LoVo (cell line): ENCODE measurements at places on chromosomes 5 and 9.

GRCh38 chr5:10988622-10989021 lies 227.6 kb upstream of the DAP start:
- DNase-seq, result no peak

GRCh38 chr5:161566081-161566480 lies 19.6 kb upstream of the GABRB2 start:
- DNase-seq, result no peak

- DNase-seq, result no peak
These were observed 160.7 kb upstream of the MEF2C start for GRCh38 chr5:89043676-89044075.

DNA sequence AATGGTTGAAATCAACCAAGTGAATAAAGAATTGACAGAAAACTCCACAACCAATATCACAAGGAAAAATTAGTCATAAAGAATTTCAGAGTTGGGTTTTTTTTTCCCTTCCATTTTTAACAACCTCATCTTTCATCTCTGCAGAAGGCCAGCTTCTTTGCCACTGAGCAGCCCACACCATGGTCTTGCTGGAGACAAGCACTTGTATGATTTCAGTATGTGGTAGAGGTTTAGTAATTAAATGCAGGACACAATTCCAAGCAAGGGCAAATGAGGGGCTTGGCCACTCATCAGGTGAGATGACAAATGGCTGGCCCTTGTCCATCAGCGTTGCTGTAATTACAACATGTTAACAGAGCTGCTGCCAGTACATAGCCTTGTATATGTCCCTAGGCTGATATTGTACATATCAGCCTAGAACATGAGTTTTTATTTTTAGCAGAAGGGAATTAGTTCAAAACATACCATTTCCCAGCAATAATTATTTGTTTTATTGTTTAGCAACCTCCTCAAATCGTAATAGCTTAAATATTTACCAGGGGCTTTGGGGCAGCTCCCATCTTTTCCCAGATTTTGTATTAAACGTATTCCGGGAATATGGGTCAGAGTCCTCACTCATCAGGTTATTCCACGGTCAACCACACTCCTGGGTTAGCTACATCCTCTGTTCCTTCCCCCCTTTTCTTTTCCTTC lies 5.0 kb upstream of the C9 start:
- DNase-seq, result no peak

DNA sequence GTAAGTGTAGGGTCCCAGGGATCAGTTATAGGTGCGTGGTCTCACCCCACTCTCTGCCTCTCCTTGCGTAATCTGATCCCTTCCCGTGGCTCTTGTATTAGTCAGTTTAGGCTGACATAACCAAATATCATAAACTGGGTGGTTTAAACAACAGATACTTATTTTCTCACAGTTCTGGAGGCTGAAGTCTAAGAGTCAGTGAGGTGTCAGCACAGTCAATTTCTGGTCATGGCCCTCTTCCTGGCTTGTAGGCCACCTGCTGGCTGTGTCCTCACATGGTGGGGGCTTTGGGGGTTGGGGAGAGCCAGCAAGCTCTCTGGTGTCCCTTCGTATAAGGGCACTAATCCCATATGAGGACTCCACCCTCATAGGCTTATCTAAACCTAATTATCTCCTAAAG lies 32.3 kb downstream of the CARTPT start:
- no peak for DNase-seq

GRCh38 chr9:93303806-93304573 lies 120.1 kb downstream of the WNK2 start:
- DNase-seq, result no peak

DNA sequence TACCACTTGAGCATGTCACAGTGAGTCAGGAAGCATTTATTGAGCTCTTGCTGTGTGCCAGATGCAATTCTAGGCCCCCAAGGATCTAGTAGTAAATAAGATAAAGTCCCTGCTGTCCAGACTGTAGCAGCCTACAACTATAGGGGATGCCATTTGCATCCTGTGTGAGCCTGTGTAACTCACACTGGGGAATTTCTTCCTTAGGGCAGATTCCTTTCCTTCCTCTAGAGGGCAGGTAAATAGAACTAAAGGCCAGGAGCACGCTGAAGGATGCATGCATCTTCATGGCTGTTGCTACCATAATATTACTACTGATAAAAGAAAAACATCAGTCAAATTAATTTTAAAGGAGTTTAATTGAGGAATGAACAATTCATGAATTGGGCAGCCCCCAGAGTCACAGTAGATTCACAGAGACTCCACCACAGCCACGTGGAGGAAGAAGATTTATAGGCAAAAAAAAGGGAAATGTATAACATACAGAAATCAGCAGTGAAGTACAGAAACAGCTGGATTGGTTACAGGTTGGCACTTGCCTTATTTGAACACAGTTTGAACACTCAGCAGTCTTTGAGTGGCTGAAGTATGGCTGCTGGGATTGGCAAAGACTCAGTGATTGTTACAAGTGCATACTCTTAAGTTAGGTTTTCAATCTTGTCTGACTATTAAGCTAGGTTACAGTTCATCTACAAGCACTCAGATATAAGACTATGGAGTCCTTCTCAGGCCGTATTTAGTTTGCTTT lies 98.9 kb downstream of the ACTL7B start:
- no peak for DNase-seq

GRCh38 chr9:20331095-20331685 lies 291.1 kb downstream of the MLLT3 start:
- DNase-seq, result no peak

DNA sequence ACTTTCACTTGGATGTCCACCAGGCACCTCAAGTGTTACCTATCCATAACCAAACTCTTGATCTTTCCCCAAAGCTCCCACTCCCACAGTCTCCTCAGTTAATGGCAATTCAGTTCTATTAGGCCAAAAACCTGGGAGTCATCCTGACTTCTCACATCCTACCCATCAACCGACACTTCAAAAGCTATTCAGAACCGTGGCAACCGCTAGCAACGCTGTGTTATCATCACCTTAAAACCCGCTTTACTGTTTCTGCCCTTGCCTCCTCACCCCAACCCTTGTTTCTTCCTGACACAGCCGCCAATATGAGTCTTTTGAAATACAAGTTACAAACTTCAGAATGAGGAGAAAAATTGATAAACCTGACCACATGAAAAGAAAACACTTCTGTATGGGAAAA lies 46.5 kb downstream of the MAPKAP1 start:
- DNase-seq, result no peak

GRCh38 chr5:40911266-40911665 lies 2.0 kb downstream of the C7 start:
- no peak for DNase-seq

- no peak for DNase-seq
These were observed 145.4 kb downstream of the KCTD16 start for GRCh38 chr5:144315994-144316634.
